NCI-H1930 (cell line): ENCODE measurements at places on chromosomes 5 and 9.

- DNase-seq: no peak
These were observed 49.0 kb upstream of the LRRC14B start for GRCh38 chr5:142246-142810.

DNA sequence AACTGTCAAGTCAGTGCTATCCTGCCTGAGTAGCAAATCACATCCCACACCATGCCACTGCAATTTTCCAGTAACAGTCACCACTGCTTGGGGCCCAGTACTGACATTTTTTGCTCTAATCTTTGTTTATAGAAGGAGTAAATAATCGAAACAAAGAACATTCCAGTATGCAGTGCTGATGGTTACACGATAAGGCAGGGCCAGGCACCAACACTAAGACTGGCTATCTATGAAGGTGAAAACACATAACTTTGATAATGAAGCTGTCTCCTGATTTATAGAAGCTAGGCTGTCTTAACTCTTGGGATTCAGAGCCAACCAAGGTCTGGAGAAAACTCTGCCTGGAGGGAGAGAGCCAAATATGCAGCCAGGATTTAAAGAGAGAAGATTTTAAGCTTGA is 365.3 kb downstream of the BNC2 start:
- DNase-seq: no peak

- no peak for DNase-seq
These were observed 289.7 kb downstream of the OSTF1 start for GRCh38 chr9:75378036-75378435.

DNA sequence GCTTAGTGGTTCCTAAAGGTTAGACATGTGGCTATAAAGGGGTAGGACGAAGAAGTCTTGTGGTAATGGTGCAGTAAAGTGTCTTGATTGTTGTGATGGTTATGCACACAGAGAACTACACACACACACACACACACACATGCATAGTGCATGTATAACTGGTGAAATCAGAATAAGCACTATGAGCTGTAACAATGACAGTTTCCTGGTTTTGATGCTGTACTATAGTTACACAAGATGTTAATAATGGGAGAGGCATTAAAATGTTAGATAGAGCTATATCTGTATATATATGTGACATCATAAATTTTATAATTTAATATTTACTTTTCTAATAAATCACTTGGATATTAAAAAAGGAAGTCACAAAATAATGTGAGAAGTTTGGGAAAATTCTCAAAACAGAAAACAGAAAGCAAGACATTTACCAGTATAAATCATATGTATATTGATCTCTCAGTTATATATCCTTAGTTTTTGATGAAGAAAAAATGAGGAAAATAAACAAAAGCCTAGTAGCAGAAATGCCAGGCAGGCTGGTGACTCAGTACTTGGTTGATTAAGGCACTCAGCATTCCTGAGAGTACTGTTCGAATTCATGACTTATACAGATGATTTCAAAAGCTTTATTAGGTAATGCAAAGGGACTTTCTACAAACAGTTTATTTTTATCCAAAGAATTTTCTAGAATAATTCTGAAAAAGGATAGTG is 350.5 kb upstream of the DAB2 start:
- DNase-seq: no peak

DNA sequence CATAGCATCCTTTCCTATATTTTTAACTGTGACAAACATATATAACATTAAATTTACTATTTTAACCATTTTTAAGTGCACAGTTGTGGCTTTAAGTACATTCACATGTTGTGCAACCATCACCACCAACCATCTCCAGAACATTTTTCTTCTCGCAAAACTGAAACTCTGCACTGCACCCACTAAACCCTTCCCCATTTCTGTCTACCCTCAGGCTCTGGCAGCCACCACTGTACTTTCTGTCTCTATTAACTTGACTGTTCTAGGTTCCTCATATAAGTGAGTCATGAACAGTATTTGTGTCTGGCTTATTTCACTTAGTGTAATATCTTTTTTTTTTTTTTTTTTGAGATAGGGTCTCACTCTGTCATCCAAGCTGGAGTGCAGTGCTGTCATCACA is 25.5 kb downstream of the KCNMB1 start:
- DNase-seq: no peak

DNA sequence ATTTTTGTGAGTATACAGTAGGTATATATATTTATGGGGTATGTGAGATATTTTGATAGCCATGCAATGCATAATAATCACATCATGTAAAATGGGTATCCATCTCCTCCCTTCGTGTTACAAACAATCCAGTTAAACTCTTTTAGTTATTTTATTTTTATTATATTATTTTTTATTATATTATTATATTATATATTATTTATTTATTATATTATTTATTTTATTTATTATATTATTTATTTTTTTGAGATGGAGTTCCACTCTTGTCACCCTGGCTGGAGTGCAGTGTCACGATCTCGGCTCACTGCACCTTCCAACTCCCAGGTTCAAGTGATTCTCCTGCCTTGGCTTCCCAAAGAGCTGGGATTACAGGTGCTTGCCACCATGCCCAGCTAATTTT is 138.6 kb downstream of the WDR70 start:
- DNase-seq: no peak
